ENCODE measurements at places on chromosomes 11 and 22. TPM values are rescaled to one million over a fixed set of nuclear protein-coding genes. Genes with fewer than 3 reads are reported as not detected.

OR52E8 gene
- not detected for total RNA-seq

GATD1 gene
- 59.8 TPM for total RNA-seq

SPON1 gene
- 3.8 TPM for total RNA-seq

GRCh38 chr11:12083380-12083779 is 27.0 kb upstream of the MICAL2 start:
- H3K4me3 ChIP-seq, result no peak overlapping the region
- peaks cover 2% of the 10 kb centered on the region for H3K36me3 ChIP-seq
- peaks cover 3% of the 10 kb centered on the region for H3K27me3 ChIP-seq
- no peak for DNase-seq

DNA sequence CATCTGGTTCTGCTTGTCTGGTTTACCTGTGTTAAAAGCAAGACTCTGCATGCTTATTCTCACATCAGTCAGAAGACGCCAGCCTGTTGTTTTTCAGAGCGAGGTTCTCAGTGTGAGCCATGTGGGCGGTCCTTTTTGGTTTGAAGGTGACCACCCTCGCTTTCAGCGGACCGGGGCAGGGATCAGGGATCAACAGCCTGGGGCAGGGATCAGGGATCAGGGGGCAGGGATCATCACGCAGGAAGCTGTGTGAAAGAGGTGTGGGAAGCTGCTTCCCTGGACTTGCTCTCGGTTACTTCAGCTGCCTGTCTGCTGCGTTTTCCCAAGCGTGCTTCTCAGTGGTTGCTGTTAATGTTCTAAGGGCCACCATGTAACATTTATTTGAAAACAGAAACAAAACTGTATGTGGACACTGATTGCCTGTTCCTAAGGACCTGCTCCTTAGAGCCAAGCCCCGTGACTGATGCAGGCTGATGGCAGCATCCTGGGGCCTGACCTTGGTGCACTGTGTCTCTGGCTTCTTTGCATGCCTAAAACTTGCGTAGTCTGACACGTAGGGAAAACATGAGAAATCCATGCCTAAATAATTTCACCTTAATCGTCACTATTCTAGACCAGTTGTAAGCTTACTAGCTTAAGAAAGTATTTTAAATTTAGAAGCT is 146.9 kb downstream of the ATXN10 start:
- no peaks in the 10 kb centered on the region for H3K36me3 ChIP-seq
- no peaks in the 10 kb centered on the region for H3K4me1 ChIP-seq
- no peaks in the 10 kb centered on the region for H3K27me3 ChIP-seq
- no peak overlapping the region for H3K27ac ChIP-seq

DNA sequence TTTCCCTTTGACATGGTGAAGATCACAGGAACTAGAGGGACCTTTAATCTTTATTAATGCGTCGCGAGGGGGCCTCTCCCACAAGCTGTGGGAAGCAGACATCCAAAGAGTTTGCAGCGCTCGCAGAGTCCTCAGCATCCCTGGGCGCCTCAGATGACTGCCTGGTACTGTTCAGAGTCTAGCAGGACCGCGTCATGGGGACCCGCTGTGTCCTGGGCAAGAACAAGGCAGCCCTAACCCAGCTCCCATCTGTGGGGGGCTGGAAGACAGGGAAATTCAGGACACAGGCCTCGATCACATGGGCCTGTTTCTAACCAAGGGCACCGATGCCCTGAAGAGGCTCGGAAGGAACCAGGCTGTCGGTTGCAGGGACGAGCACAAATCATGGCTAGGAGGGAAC is 40.0 kb downstream of the CACNG2 start:
- H3K27me3 ChIP-seq, result peaks cover 10% of the 10 kb centered on the region
- H3K36me3 ChIP-seq, result no peaks in the 10 kb centered on the region
- no peak overlapping the region for H3K27ac ChIP-seq
- DNase-seq, result no peak

DNA sequence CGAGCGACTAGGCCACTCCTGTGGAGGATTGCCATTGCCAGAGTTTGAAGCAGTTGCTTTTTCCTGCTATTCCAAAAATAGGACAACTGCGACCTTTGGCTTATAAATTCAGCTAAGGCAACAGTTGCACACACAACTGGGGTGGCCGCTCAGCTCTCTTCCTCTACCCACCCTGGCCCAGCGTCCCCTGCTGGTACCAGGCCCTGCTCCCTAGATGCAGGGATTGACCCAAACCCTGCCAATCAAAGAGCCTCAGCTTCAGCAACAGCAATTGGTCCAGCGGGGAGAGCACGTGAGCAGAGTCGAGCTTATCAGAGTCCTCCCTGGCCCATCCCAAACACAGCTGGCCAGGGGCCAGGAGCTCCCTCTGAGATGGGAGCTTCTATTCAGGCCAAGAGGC is 22.0 kb upstream of the CABP2 start:
- no peak for DNase-seq
- no peaks in the 10 kb centered on the region for H3K4me1 ChIP-seq
- H3K4me3 ChIP-seq, result no peak overlapping the region

- H3K27ac ChIP-seq, result no peak overlapping the region
- DNase-seq, result no peak
- peaks cover 7% of the 10 kb centered on the region for H3K4me1 ChIP-seq
- peaks cover 30% of the 10 kb centered on the region for H3K27me3 ChIP-seq
Observed at GRCh38 chr22:35538801-35539321, 1.8 kb upstream of the RASD2 start.

GRCh38 chr11:106697058-106697457 is 321.2 kb downstream of the GUCY1A2 start:
- H3K27me3 ChIP-seq, result no peaks in the 10 kb centered on the region

- no peak for DNase-seq
- no peaks in the 10 kb centered on the region for H3K36me3 ChIP-seq
- no peak overlapping the region for H3K4me3 ChIP-seq
- H3K27me3 ChIP-seq, result peaks cover 2% of the 10 kb centered on the region
Observed at GRCh38 chr11:11397036-11397415, 44.0 kb upstream of the CSNK2A3 start.

- peaks cover 10% of the 10 kb centered on the region for H3K4me1 ChIP-seq
- peaks cover 20% of the 10 kb centered on the region for H3K36me3 ChIP-seq
- H3K27ac ChIP-seq, result no peak overlapping the region
- no peak overlapping the region for H3K4me3 ChIP-seq
Observed at GRCh38 chr11:68812526-68812925, 29.2 kb downstream of the CPT1A start.

DNA sequence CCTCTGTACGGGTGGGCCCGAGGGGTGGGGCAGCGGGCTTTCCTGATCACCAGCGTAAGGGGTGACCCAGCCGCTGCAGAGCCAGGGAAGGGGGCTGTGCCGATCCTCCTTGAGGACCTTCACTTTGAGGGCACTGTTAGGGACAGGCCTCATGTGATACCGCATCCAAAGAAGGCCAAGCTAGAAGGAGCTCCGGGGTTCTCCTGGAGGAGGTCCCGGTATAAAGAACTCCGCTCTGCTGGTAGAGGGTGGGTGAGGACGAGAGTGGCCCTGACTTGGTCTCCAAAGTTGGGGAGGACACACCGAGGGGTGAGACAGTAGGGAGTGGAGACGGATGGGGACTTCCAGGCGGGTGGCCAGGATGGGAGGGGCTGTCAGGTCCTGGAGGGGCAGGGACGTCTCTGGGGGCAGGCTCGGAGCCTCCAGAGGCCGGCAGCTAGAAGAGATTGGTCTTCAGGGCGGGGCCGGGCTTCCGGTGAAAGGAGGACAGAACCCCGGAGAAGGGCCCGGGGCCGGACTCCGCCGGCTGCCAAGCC is 4.6 kb downstream of the PHOX2A start:
- DNase-seq, result no peak
- peaks cover 11% of the 10 kb centered on the region for H3K36me3 ChIP-seq
- no peak overlapping the region for H3K27ac ChIP-seq
- H3K4me3 ChIP-seq, result peak overlapping the region; percentile 67
- peaks cover 45% of the 10 kb centered on the region for H3K27me3 ChIP-seq
- peaks cover 18% of the 10 kb centered on the region for H3K4me1 ChIP-seq

DNA sequence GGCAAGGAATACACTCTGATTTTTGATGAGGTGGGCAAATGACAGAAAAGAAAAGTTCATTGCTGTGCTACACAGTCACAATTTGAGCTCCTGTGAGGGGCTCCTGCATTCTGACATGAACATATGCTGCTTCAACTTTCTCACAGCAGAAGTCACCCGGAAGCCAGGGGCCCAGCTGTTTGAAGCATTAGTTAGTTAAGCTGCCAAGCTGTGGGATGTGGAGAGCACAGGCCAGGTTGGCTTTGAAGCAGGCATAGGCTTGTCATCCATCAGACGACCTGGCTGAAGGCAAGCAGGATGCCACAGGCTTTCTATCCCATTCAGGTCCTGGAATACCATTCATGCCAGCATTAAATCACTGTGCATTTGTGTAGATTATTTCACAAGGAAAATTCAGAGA is 63.1 kb downstream of the MTNR1B start:
- peaks cover 2% of the 10 kb centered on the region for H3K27me3 ChIP-seq
- H3K4me1 ChIP-seq, result no peaks in the 10 kb centered on the region
- no peak for DNase-seq
